ENCODE measurements at places on chromosomes 5 and 9. TPM values are rescaled to one million over a fixed set of nuclear protein-coding genes. Genes with fewer than 3 reads are reported as not detected.

The ARSI gene
- not detected for total RNA-seq

GRCh38 chr5:2266641-2267240 is 384.0 kb upstream of the IRX4 start:
- H3K4me3 ChIP-seq: no peak overlapping the region
- no peaks in the 10 kb centered on the region for H3K4me1 ChIP-seq
- H3K36me3 ChIP-seq: no peaks in the 10 kb centered on the region
- no peak overlapping the region for H3K27ac ChIP-seq

- DNase-seq: no peak
- H3K4me3 ChIP-seq: no peak overlapping the region
- H3K4me1 ChIP-seq: no peaks in the 10 kb centered on the region
- no peak overlapping the region for H3K27ac ChIP-seq
Observed at GRCh38 chr9:73565833-73566465, 414.3 kb downstream of the ANXA1 start.

- no peaks in the 10 kb centered on the region for H3K36me3 ChIP-seq
- no peak for DNase-seq
- no peaks in the 10 kb centered on the region for H3K27me3 ChIP-seq
- peak overlapping the region; percentile 91 for H3K27ac ChIP-seq
- H3K4me1 ChIP-seq: peaks cover 71% of the 10 kb centered on the region
Observed at GRCh38 chr9:114172981-114173833, 17.9 kb downstream of the COL27A1 start.

DNA sequence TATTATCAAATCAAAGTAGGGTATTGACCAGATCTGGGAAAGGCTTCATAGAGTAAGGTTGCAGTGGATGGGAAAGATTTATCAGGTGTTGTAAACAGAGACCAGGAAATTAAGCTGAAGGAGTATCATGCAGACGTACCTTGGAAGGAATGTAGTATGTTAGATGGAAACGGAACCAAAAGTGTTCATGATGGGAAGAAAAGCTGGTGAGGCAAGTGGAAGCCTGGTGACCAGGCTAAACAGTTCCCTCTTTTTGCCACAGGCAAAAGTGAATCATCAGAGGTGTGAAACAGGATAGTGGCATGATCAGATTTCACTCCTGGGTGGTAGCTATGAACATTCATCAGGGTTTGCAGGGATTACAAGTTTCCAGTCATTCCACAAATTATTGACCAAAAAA is 780.1 kb upstream of the DMAC1 start:
- H3K36me3 ChIP-seq: no peaks in the 10 kb centered on the region
- no peak for DNase-seq
- no peak overlapping the region for H3K4me3 ChIP-seq
- no peaks in the 10 kb centered on the region for H3K27me3 ChIP-seq
- no peak overlapping the region for H3K27ac ChIP-seq
- no peaks in the 10 kb centered on the region for H3K4me1 ChIP-seq

The FYB1 gene
- total RNA-seq: 74.1 TPM

The CRHBP gene
- 0.32 TPM for total RNA-seq

DNA sequence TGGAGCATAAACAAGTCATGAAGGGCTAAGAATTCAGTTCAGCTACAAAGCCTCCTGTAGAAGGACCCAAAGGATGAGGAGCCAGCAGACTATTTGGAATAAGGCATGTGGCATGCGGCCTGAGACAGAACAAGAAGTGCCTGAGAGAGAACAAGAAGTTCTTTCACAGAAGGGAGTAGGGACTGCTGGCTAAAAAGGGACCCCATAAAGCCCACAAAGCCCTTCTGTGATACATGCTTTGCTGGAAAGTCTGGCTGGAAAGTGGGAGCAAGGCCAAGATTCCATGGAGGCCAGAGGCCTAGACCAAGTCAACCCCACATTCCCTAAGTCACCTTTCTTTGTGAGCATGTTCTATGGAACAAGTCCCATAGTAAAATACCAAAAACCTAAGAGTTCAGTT is 35.9 kb upstream of the UBAP2 start:
- H3K4me1 ChIP-seq: peaks cover 23% of the 10 kb centered on the region
- DNase-seq: peak; percentile 24
- H3K4me3 ChIP-seq: no peak overlapping the region
- H3K36me3 ChIP-seq: peaks cover 23% of the 10 kb centered on the region
- H3K27me3 ChIP-seq: no peaks in the 10 kb centered on the region

DNA sequence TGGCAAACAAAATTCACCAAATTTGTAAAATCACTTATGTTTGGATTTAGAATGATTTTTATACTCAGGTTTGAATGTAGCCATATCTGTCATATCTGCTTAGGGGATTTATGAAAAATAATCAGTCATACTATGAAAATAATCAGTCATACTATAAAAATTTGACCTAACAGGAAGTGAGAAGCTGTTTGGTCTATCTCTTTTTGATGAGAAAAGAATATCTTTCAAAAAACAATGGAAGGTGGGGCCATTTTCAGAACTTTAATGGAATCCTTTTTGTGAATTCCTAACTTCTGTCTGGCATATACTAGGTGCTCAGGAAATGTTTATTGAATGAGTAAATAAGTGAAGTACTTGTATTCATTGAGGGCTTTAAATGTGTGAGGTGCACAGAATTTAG is 70.1 kb downstream of the CWC27 start:
- H3K4me3 ChIP-seq: no peak overlapping the region
- no peak for DNase-seq
- no peaks in the 10 kb centered on the region for H3K4me1 ChIP-seq
- no peaks in the 10 kb centered on the region for H3K27me3 ChIP-seq
- peaks cover 9% of the 10 kb centered on the region for H3K36me3 ChIP-seq
